RPMI8226 (cell line): ENCODE measurements at places on chromosomes 6 and 20.

DNA sequence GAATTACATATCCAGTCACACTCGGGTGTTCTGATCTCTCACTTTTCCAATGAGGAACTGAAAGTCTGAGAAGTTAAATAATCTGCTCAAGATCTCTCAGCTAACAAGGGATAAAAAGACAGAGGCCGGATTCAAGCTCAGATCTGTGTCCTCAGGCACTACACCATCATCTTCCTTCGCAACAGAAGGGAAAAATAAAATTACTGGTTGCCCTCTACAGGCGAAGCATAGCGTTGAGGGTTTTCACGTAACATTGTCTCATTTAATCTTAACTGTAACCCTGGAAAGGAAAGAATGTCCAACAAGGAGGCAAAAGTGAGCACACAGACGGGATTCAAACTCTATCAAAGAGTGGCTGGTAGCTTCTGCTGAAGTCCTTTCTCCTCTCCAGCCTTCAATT is 67.8 kb upstream of the ANKEF1 start:
- DNase-seq, result peak; percentile 18

- DNase-seq, result no peak
Measured at GRCh38 chr20:59983076-59983475, 24.9 kb downstream of the CDH26 start.

DNA sequence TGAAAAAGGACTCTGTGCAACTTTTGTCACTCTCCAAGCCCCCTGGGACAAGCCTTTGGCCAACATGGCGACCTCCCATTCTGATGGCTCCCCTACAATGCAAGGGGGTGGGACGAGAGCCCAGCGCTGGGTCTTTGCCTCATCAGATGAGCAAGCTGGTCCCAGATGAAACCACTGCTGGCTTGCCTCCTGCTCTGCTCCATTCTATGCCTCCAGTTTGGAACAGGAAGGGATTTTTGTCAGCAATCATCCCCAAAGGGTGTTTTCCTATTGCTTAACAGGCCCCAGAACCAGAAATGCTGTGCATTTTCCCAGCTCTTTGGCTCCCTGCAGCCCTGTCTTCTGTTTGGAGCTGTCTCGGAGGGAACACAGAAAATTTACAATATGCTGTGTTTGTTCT is 412.7 kb downstream of the MAFB start:
- no peak for DNase-seq

DNA sequence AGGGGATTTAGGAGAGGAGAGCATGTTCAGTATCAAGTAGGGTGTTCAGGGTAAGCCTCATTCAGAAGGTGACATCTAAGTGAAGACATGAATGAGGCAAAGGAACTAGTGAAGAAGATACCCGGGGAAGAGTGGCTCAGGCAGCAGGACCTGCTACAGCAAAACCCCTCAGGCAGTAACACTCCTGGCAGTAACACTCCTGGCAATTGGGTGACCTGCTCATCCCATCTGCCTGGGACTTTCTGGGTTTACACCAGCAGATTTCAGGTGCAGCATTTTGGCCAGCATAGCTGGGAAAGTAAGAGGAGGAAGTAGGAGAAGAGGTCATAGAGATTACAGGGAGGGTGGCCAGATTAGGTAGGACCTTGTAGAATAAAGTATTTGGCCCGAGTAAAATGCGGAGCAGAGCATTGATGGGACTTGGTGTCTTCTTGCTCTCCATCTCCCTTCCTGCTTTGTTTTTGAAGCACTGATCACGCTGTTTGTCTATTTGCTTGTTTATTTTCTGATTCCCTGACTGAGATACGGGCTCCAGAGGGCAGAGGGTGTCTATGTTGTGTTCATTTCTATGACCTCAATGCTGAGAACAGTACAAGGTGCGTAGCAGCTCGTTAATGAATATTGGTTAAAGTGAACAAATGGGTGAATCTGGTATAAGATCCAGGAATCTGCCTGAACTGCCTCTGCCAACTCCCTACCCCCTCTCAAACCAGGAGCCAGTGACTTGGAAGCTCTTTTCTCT is 88.3 kb downstream of the IYD start:
- DNase-seq, result no peak

DNA sequence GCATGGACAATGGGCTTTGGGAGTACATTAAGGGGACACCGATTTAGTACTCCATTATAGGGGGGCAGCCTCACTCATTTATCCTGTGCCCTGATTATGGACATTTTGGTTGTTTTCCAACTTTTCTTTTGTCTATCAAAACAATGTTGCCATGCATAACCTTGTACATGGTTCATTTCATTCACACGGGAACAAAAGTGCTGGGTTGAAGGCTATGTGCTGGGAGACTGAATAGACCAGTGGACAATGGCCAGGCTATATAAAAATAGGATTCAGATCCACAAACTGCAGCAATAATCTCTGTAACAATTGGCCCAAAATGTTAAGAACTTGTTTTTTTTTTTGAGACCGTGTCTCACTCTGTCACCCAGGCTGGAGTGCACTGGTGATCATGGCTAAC is 100.7 kb upstream of the GMDS start:
- no peak for DNase-seq
